ENCODE measurements at places on chromosomes 3 and 15.

GRCh38 chr15:80567721-80568157 lies 127.4 kb upstream of the ABHD17C start:
- DNase-seq = peak; percentile 75

DNA sequence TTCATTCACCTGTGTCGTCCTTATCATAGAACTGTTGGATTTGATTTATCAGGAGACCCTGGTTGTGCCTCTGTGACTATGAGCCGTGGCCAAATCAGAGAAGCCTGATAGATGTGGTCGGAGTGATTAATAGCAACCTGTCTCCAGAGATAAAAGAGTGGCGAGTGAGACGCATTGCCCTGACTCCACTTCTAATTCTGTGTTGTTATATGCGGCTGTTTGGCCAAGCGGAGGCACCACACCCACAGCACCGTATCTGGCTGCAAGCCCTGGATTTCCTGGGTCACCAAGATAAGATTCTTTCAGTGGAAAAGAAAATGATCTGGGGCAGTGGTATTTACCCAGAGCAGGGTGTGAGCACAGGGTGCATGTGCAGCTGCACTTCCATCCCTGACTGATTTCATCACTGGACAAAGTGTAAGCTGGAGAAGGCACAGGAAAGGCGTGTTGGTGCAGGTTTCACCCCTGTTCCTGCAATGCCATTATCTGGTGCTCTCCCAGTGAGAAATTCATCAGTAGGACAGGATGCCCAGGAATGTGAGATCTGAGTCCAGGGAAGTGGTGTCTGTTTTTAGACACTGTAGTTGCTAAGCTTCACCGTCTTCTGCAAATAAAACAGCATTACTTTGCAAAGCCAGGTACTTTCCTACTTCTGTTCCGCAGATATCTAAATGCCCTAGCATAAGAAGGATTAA lies 84.6 kb downstream of the CD47 start:
- no peak for DNase-seq

- DNase-seq = no peak
These were observed 69.1 kb upstream of the LMOD3 start for GRCh38 chr3:69191516-69191915.

DNA sequence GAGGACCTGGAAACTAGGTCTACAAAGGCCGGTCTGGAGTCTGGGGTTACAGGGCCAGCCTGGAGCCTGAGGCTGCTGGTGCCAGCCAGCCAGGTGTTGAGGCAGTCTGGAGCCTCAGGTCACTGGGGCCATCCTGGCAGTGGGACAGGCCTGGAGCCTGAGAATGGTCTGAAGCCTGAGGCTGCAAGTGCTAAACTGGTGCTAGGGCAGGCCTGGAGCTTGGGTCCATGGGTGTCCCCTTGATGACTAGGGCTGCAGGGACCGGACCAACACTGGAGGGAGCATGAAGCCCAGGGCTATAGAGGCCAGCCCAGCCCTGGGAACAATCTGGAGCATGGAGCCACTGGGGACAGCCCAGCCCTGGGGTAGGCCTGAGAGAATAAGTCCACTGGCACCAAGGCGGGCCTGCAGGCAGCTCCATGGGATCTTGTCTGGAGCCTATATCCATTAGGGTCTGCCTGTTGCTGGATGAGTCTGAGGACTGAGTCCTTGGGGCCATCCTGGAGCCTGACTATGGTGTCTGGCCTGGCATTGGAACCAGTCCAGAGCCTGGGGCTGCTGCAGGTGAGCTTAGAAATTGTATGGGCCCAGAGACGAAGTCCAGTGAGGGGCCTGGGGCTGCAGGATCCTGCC lies 101.9 kb downstream of the GLDN start:
- DNase-seq = no peak

DNA sequence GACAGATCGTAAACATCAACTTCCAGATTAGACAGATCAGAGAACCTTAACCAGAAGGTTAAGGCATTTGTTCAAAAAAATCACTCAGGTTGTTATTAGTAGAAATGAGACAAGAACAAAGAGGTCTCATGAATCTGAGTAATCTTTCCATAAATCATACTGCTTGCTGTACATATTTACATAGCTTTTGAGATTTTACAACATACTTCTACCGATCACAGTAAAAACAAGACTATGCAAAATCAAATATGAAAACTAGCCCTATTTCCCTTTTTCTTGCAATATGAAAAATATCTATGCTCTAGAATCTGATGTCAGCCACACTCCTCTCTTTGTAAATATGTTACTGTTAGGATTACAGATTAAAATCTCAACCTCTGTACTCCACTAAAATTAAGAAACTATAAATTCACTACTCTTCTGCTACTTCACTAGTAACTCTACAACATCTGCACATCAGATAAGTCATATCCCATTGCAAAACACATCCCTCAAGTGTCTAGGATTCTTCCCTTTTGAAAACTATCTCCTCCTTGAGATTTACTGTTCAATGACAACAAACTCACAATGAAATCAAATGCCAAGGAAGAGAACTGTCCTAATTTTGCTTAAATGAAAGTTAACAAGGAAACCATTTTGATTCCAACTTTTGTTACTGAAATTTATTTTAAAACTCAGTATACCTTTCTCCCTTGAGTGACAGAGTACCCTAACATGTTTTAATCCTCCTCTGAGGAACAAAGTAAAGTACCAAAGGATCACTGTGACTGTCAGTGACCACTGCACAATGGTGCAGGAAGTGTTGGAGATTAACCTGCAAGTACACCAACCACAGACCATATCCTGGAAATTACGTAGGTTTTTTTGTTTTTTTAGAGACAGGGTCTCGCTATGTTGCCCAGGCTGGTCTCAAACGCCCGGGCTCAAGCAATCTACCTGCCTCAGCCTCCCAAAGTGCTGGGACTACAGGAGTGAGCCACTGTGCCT lies 12.8 kb downstream of the DCUN1D1 start:
- peak; percentile 30 for DNase-seq
